ENCODE measurements at places on chromosomes 11 and 22.

DNA sequence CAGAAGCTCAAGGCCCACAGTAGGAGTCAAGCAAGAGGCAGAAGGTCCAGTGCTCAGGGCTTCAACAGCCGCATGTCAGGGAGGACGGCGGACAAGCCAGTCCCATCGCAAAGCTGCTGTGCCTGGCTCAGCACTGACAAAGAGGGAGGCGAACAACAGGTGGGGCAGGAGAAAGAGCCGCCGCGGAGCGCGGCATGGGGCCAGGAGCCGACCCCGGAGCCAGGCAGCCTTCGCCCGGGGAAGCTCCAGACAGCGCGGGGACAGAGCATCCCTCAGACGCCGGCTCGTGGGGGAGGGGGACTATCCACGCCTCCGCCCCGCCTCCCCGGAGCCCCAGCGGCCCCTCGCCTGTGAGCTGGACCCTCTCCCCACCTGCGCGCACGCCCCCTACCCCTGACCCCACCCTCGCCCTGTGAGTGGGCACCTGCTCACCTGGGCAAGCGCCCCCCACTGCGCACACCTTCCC, 369 bp downstream of the DHCR7 start:
- DNase-seq: peak; percentile 46

DNA sequence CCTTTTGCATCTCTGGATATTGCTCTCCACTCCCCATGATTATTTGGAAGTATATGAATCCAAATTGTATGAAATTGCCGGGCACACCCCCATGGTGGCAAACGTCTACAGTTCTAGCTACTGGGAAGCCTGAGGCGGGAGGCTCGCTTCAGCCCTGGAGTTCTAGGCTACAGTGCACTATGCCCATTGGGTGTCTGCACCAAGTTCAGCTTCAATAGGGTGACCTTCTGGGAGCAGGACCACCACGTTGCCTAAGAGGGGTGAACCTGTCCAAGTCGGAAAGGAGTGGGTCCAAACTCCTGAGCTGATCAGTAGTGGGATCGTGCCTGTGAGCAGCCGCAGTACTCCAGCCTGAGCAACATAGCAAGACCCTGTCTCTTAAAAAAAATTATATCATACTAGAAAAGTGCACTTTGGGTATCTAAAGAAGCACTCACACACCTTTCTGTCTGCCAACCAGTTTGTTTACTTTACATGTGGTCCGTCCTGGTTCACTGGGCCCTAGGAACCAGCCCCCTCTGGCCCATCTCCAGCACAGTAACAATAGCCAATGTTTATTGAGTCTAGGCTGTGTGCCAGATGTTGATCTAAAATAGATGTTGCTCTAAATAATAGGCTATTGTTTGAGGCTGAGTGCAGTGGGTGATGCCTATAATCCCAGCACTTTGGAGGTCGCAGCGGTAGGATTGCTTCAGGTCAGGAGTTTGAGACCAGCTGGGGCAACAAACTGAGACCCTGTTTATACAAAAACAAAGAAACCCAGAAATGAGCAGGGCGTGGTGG, 16.4 kb upstream of the KAT5 start:
- DNase-seq: no peak

- peak; percentile 62 for DNase-seq
Observed at GRCh38 chr11:69637941-69638871, 2.8 kb upstream of the CCND1 start.

- no peak for DNase-seq
Observed at GRCh38 chr11:77127920-77128691, at the start of gene MYO7A. Gene MYO7A, plus strand, starts transcription at chr11:77128246. Its CDS starts 2,389 bp downstream, at chr11:77130635.

DNA sequence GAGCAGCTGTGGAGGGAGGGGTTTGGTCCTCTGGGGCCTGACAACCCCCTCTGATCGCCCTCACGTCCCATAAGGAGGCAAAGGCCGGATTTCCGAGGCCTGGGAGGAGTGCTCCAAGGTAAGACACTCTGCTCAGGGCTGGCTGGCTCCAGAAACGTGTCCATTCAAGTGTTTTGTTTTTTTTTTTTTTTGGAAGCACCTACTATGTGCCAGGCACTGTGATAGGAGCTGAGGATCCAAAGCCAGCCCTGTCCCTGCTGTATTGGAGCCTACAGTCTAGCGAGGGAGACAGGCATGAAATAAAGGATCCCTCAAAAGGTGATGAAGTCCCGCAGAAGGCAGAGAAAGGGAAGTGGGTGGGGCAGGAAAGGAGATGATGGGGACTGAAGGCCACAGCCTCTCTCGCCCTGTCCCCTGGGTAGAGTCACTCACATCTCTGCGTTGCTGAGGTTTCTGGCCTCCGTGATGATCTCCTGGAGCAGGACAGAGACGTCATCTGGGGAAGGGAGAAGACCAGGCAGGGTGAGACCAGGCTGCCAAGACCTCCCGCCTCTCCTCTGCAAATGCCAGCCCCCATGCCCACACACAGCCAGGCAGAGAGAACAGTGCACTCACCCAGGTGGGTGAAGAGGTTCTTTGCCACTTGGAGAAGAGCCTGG, 89.2 kb downstream of the PDE2A start:
- DNase-seq: peak; percentile 38

DNA sequence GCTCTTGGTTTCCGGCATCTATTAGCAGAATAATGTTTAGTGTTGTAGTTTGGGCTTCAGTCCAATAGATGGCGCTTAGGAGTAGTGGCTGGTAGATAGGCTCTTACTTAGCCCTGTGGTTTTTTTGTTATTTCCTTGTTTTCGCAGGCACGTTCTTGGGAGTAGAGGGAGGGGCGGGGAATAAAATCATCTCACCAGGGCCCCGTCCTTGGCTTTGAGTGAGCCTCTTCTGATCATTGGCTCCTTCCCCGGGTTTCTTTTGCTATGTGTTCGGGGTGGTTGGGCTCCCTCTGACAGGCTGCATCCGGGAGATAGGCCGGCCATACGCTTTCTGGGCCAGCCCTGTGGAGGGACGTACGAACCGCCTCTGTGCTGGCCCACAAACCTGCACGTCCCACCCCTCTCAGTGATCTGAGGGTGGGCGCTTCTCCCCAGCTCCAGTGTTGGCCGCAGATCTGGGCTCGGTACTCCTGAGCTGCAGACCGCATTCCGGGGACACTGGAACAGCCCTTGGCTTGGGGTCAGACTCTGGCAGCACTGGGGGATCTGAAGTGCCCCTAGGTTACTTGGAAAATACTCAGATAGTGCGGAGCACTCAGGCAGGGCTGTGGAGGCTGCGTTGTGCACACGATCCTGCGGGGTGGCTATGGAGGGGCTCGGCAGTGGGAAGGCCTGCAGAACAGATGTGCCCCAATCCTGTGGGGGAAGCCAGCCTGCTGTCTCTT, 217.0 kb downstream of the DYNC2H1 start:
- DNase-seq: peak; percentile 91
